Activated CD8-positive, alpha-beta memory T cell treated with anti-CD3 and anti-CD28 coated beads, Interleukin-2, amount 10 ng/mL, durations not matched to agents 7 days and 5 days (primary cell): ENCODE measurements at places on chromosomes 7 and 10.

DNA sequence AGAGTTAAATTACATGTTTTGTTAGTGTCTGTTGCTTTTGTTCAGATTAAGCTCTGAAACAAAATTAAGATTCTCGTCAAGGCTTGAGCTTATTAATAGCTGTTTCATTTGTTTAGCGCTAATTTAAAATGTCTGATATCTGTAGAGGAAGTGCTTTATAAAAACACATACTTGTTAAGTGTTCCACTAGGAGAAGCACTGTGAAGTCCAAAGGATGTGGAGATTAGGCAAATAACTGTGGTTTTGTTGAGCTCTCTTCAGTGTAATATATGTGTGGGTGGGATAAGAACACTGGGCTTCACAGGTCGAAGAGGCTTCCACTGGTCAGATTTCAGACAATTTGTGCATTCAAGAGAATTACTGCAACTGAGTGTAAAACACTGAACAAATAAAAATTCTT is 242.0 kb downstream of the AUTS2 start:
- DNase-seq, result no peak

- DNase-seq, result no peak
Observed at GRCh38 chr10:118820326-118821116, 65.8 kb upstream of the CACUL1 start.

DNA sequence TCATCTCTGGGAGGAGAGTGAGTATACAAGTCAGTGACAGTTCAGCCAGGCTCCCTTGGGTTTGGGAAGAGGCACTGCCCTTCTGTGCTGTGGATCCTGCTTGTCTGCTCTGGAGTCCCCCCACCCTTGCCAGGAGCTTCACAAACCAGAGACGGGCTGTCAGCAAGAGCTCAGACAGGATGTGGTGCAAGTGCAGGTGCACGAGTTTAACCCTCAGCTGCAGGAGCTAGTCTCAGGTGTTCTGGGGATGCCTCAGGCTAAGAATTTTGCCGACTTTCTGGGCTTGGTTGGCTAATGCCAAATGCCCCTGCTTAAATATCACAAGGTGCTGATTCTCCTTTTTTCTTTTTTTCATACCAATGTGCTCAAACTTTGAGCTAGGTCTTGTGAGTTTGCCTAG is 22.3 kb downstream of the ZNF783 start:
- DNase-seq, result peak; percentile 62

DNA sequence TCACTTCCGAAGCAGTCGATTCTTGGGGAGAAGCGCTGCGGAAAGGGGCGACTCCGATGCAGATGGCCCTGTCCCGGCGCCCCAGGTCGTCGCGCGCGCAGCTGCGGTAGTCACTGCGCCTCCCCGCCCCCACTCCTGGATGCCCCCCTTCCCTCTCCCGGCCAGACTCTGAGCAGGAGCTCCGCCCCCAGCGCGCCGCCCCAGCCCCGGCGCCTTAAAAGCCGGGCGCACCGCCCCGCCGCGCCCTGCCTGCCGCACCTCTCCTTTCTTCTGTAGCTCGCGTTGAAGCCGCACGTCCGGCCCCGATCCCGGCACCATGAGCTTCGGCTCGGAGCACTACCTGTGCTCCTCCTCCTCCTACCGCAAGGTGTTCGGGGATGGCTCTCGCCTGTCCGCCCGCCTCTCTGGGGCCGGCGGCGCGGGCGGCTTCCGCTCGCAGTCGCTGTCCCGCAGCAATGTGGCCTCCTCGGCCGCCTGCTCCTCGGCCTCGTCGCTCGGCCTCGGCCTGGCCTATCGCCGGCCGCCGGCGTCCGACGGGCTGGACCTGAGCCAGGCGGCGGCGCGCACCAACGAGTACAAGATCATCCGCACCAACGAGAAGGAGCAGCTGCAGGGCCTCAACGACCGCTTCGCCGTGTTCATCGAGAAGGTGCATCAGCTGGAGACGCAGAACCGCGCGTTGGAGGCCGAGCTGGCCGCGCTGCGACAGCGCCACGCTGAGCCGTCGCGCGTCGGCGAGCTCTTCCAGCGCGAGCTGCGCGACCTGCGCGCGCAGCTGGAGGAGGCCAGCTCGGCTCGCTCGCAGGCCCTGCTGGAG is at the start of gene INA:
TSS of gene INA (plus strand) at position 243 of the 817 bp plus-strand sequence. CDS start at position 317, 74 bp downstream.
- peak; percentile 46 for DNase-seq

DNA sequence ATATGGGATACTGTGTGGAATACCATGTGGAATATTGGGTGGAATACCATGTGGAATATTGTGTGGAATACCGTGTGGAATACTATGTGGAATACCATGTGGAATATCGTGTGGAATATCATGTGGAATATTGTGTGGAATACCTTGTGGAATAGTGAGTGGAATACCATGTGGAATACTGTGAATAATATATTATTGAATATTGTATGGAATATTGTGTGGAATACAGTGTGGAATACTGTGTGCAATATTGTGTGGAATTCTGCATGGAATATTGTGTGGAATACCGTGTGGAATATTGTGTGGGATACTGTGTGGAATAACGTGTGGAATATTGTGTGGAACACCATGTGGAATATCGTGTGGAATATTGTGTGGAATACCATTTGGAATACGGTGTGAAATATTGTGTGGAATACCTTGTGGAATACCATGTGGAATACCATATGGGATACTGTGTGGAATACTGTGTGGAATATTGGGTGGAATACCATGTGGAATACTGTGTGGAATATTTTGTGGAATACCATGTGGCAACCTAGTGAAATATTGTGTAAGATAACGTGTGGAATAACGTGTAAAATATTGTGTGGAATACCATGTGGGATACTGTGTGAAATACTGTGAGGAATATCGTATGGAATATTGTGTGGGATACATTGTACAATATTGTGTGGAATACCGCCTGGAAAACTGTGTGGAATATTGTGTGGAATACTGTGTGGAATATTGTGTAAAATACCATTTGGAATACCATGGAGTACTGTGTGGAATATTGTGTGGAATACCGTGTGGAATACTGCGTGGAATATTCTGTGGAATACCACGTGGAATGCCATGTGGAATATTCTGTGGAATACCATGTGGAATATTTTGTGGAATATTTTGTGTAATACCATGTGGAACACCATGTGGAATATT is 133.9 kb upstream of the CHST15 start:
- DNase-seq, result no peak

DNA sequence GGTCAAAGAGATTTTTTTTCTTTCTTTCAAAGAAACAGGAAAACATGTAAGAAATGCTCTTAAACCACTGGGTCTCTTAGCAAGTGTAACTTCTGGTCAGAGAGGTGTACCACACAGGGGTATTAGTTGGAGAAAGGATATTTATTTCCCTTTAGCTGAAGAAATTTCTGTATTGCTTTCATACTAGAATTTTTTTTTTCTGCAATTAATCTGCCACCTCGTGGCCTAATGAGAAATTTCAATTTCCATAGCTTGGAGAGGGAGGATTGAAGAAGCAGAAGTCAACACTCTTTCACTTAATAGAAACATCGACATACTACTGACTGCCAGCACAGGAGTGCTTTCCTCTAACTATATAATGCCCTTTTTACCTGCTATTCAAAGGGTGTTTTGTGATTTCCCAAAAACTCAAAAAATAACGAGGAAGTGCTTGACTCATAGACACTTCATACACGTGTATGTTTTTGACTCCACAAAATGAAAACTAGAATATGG is 177.6 kb upstream of the NAMPT start:
- no peak for DNase-seq

DNA sequence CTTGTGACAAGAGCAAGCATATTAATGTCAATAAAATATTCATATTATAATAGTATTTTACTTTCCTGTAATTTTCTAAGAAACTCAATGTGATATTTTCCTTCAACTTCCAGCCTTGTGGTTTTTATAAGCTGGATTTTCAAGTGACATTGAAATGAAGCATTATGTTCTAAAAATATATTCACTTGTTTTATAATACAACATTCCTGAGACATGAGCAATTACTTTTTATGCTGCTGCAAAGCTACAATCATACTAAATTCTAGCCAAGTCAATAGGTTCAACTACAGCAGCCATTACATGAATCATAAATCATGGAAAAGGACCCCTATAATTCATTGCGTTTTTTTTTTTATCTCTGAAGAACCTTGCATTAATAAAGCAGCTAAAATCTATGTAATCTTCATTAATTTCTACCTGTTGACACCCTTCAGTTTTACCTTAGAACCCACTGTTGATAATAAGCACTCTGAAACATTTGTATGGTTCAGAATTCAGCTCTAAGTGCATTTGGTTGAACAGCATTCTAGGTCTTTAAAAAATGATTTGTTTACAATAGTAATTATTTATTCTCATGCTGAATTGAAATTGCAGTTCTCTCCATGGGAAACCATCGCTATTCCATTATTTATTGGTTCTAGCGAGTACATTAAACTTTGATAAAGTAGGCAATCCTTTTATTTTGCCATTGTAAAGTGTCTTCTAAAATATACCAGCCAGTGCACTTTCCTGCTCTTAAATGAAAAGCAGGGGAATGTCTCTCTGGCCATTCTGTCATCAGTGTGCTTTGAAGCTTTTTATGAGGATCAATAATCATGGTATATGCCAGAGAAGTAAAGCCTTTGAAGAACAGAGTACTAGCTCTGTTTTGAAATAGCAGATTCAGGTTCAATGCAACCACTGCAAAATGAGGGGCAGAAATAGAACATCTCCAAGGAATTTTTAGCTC is 132.6 kb downstream of the GNAT3 start:
- DNase-seq, result no peak

GRCh38 chr7:29329686-29330085 is 135.1 kb downstream of the CHN2 start:
- no peak for DNase-seq
